ENCODE measurements at places on chromosomes 11 and 22.

- peak; percentile 59 for DNase-seq
Observed at GRCh38 chr11:62909107-62909894, 11.9 kb downstream of the CHRM1 start.

DNA sequence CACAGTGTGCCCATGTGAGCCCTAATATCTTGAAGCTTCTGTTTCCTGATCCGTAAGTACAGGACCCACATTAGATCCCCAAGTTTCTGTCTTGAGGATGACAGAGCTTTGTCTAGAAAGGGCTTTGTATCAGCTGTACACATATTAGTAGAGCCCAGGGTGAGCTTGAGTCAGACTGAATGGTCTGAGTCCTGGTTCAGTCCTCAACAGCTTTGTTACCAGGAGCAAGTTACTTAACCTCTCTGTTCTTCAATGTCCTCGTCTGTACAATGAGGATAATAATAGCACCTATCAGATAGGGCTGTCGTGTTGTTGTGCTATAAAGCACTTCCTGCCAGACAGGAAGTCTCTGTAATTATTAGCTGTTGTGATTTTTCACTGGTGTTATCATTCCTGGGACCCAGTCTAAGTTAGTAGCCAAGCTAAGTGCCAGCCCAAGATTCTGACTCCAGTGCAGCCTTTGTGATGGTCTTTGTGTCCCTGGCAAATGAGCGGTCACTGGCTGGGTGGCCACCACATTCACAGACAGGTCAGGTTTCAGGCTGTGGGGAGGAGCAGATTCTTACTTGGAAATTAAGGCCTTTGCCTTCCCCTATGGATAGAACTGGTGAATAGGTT is 6.8 kb downstream of the TOM1 start:
- DNase-seq = no peak

- no peak for DNase-seq
Observed at GRCh38 chr11:1113405-1114201, 38.9 kb downstream of the MUC2 start.

DNA sequence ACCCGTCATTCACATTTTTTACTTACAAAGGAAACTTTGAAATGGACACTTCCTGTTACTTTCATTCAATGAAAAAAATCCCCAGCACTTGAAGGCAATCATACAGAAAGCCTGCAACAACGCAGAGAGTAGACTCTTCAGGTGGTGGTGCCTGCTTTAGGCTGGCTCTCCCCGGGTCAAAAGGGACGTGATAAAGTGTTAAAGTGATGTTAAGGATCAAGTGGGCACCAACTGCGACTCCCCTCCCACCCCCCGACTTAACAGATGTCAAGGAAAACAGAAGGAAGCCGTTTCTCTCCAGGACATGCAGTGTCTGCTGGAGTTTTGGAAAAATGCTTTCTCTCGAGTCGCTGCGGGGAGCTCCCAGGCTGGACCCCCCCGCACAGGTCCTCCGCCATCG is 414 bp upstream of the PNPLA3 start:
- no peak for DNase-seq

- no peak for DNase-seq
Observed at GRCh38 chr11:57764972-57765371, 3.4 kb downstream of the CTNND1 start.

- no peak for DNase-seq
Observed at GRCh38 chr11:112972399-112973145, 11.4 kb downstream of the NCAM1 start.
